Activated CD4-positive, alpha-beta T cell treated with anti-CD3 and anti-CD28 coated beads, Interleukin-2, amount 10 ng/mL, durations not matched to agents 7 days and 5 days (primary cell): ENCODE measurements at places on chromosomes 5 and 9.

DNA sequence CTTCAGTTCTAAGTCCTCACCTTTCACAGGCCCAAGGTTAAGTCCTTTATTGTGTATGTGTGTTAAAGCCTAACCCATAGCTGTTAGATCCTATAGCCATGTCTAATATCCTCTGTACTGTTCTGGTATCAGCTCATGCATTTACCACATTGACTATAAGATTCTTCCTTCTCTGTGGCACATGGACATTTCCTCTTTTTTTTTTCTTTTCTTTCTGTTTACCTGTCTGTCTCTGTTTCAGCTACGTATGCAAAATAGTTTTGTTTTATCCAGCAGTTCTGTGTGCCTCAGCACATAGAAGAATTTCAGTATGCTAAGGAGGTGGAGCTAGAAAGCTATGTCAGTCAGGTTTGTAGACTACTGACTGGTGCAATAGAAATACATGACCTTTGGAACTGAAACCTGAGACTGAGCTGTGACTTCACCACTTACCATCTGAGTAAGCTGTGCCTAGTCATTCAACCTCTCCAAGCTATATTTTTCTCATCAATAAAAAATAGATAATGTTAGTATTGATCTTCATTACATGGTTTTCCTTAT lies 155.6 kb upstream of the VLDLR start:
- no peak for DNase-seq

DNA sequence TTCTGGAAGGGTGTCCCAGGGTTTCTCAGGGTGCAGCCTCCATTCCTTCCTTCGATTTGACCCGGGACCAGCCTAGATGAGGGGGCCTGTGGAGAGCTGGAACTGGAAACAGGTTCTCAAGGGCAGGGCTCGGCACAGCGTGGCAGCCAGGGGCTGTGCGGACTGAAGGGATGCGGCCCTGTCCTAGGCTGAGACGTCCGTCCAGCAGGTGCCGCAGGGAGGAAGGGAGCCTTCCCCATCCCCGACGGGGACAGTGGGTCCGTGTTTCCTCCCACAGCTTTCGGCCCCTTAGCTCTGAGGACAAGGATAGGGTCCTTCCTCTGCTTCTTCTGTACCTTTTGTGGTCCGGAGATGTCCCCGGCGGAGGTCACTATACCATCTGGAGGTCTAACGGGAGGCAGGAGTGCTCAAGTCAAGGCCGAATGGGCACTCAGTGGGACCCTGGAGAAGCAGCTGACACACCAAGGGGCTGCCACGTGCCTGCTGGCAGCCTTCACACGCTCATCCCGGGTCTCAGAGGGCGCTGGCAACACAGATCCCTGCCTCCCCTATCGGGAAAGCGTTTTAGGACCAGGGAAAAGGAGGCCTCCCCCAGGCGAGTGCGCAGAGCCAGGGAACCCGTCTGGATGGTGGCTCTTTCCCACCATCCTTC lies 49.9 kb downstream of the USP20 start:
- peak; percentile 45 for DNase-seq

DNA sequence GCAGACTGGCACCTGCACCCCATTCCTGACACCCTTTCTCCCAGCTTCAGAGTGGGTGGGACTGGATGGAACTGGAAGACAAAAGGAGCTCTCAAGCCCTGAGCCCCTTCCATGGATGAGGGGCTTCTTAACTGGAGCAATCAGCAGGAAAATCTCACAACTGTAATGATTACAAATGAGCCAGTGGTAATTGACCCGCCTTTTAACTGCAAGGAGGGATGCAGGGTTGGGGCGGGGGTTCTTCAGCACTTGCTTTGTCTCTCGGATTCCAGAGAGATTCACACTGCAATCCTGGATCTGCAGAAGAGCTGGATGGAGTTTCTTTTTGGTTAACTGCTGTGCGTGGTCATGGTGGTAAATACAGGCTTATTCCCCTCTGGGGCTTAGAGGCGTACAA lies 160.1 kb upstream of the SHB start:
- DNase-seq, result no peak

GRCh38 chr5:36874465-36874864 lies 2.1 kb upstream of the NIPBL start:
- no peak for DNase-seq

GRCh38 chr5:101897914-101898313 lies 398.2 kb downstream of the SLCO4C1 start:
- no peak for DNase-seq

GRCh38 chr5:163385824-163386223 lies 51.6 kb upstream of the CCNG1 start:
- DNase-seq, result no peak

DNA sequence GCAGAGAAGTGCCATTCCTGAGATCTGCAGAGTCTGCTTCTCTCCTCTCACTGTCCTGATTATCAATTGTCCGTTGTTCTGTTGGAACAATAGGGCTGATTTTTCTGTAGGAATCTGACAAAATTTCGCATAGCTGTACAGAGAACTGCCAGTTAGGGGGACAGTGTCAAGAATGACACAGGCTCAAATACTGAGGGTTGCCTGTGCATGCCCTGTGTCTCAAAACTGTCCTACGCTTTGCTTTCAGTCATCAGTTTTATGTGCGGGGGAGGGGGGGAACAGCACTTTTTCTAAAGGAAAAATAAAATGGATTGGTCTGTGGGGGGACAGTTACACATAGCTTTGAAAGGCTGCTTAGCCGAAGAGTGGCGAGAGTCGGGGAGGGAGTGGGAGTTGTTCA lies 248.6 kb downstream of the PDZD2 start:
- no peak for DNase-seq

- no peak for DNase-seq
Measured at GRCh38 chr9:120331913-120332312, 248.1 kb downstream of the CDK5RAP2 start.

GRCh38 chr5:158435161-158435616 lies 576.2 kb upstream of the CLINT1 start:
- peak; percentile 64 for DNase-seq

DNA sequence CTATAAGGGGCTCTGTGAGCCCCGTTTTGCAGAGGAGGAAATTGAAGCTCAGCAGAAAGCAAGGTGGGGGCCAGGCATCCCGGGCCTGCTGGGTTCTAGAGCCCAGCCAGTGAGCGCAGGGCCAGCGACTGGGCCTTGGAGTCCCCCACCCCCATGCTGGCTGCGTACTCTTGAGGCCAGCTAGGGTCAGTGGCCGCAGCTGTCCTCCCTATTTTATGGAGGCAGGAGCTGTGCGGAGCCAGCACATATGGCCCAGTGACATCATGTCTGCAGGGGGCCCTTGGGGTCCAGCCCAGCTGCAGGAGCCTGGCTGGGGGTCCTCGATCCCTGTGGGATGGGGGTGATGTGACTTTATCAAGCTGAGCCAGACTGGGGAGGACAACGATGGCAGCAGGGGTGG lies 71.3 kb downstream of the HMCN2 start:
- DNase-seq, result no peak
